C1 segment of cervical spinal cord (tissue), 14 donors: ENCODE measurements at places on chromosomes 12 and 14.
A peak's percentile ranks its signal among the peaks of the same experiment; 100 is the strongest.

- no peak for DNase-seq
Measured at GRCh38 chr12:2268471-2269286, 215.9 kb downstream of the CACNA1C start.

DNA sequence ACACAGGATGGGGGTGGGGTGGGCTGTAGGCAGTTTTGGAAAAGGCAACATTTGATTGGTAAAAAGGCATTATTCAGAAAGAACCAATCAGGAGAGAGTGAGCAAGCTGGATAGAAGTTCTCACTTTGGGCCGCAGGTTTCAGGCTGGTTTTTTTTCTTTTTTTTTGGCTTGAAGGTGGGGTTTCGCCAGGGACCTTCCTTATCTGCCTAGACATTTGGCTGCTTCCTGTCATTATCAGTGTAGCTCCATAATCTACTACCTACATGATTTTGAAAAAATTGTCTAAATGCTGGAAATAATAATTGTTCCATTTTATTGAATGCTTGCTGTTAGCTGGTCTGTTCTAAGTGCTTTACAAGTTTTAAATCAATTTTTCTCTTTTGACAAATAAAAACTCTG is 649.0 kb downstream of the TMTC2 start:
- no peak for DNase-seq

DNA sequence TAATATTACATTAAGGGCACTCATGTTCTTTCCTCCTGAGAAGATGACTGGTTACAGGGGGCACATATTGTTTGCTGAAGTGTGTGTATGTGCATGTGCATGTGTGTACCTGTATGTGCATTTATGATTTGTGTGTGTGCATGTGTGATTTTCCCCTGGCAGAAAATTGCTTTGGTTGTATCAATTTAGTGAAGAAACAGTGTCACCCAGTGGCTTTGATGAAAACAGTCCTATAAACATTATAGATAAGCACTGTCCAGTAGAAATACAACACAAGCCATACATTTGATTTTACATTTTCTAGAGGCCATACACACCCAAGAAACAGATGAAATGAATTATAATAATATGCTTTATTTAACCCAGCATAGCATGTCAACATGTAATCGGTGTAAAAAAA is 8.6 kb downstream of the PDE3A start:
- DNase-seq: no peak

DNA sequence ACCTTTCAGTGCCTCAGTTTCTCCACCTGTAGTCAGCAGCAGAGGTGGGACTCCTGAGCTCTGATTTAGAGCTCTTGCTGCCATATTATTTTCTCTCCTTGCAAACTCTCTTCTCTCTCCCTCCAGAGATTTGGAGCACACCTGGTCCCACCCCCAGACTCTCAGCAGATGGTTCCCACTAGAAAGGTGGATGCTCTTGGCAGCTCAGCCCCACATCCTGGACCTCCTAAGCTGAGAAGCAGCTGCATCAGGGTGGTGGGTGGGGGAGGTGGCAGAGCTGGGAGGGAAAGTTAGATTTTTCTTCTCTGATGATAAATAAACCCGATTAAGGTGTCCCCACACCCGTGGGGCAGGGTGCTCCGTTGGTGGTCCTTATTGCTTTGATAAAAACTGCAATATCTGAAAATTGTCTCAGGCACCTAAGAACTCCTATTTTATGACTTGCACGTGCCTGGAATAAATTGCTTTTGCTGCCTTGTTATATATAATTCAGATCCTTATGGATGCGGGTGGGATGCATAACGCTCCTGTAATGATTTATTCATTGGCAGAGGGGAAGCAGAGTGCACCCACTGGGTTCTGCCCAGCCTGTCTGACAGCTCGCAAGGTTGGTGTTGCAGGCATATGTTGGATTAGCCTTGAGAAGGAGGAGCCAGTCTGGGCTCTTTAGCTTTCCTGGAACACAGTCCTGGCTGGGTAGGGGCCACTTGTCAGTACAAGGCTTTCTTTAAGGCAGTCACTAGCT is 214.2 kb downstream of the SUDS3 start:
- no peak for DNase-seq

DNA sequence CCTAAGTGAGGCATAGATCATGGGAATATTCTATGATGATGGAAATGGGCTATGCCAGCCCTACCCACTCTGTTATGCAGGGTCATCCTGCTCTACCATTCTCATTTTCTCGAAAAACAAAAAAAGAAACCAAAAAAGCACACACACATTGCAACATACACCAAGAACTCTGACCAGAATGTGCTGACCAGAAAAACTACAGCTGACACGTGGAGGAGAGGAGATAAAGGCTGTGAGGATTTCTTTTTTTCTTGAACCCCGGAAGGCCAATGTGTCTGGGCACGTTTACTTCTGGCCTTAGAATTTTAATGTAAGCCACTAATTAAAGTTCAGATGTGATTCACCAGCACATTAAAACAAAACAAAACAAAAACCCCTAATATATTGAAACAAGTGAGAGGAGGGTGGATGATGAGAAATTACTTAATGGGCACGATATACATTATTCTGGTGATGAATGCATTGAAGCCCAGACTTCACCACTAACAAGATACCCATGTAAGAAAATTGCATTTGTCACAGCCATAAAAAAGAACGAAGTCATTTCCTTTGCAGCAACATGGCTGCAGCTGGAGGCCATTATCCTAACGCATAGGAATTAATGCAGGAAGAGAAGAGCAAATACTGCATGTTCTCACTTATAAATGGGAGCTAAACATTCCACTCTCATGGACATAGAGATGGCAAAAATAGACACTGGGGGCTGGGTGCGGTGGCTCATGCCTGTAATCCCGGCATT is 66.3 kb upstream of the PLEKHG3 start:
- no peak for DNase-seq

DNA sequence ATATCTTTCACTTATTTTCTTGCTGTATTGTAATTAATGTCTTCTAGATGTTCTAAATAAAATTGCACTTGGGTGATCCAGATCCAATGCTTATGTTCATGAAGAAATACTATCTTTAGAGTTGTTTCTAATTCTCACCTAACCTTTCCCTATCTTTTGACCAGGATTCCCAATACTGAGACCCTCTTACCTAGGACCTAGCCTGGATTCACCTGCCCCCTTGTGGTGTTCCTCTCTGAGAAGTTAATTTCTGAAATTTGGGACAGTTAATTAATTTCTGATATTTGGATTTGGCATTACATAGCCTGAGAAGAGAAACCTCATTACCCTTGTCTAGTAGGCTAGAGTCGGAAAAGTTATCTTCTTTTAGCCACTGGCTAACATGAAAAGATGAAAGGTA is 29.5 kb downstream of the FOXA1 start:
- no peak for DNase-seq

DNA sequence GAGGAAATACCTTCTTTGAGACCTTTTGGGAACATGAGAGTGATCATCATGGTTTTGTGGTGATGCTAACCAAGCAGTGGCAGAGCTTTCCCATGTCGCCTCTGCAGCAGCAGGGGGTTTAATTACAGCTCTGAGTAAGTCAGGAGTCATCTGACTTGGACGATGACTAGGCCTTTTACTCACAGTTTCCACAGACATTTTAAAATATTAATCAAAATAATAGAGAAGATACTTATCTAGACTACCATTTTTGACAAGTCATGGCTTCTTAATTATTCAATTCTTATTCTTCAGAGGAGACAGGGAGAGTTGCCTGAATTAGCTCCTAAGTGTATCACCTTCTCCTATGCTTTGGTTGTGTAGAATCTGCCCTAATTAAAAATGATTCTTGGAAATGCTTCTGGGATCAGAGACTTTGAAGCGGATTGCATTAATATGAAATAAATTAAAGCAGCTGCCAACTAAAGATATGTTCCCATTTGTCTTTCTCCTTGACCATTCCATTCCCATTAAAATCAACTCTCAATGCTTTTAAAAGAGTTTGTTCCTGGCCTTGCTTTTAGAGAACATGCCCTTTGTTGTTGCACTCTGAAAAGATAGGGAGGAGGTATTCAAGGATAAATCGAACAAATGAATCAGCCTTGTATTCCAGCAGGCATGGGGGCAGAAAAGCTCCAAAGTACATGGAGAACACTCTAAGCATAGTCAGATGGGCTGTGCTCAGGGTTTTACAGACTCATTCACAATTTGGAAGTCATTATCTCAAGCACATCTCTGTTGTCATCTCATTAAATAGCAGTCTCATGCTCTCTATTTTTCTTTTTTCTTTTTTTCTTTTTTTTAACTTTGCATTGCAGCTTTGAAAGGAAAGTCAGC is 7.7 kb upstream of the IFNG-AS1 start:
- no peak for DNase-seq

- no peak for DNase-seq
Measured at GRCh38 chr12:84689638-84690037, 223.0 kb downstream of the SLC6A15 start.

- DNase-seq: no peak
Measured at GRCh38 chr12:92068459-92068858, 77.2 kb downstream of the BTG1 start.

DNA sequence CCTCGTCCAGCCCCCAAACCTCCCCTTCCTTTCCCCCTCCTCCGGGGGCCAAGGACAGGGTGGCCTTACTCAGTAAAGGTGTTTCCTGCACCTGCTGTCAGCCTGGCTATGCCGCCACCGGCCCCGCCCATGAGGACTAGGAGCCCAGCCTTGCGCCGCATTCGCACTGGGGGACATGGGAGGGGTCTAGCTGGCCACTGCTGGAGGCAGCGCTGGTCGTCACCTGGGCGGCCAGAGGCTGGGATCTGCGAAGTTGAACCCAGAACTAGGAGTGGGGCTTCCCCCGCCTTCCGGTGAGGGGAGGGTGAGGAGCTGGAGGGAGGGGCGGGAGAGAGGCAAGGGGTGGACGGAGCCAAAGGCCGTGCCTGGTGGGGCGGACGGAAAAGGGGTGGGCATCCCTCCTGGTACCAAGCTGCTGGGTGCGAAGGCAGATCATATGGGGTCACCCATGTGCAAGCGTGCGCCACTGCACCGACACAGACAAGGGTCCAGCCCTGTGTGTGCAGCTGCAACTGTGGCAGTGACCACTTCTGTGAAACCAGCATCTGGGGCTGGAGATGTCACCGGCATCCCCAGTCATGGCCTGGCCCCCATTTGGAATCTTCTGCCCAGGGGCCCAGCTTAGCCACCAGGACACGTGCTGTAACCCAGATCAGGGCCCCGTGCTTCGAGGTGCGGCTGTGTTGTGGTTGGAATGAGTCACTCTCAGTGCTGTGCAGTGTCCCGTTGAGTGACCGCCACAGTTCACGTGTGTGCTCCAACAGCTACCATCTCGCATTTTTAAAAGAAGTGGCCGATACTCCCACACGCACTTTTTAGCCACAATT is 8.5 kb downstream of the AMN start:
- DNase-seq: no peak

DNA sequence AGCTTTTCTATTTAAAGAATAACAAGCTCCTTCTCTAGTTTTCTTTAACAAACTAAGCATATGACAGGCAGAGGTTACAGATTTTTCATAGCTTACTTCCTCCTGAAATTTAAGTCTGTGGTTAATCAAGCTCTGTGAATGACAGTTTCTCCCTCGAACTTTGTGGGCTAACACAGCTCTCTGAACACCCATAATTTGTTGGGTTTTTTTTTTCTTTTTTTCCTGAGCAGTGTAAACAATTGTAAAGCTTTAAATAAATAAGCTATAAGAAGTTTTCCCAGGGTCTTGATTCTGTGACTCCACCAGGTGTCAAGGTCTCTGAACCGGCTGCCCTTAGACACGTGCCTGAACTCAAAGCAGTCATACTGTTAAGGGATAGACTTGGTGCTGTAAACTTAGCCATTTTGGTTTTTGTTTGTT is 128.1 kb upstream of the AMIGO2 start:
- no peak for DNase-seq

- DNase-seq: no peak
Measured at GRCh38 chr12:123132951-123133619, 17.8 kb downstream of the PITPNM2 start.

GRCh38 chr14:24889843-24890242 is 160.1 kb downstream of the STXBP6 start:
- no peak for DNase-seq

DNA sequence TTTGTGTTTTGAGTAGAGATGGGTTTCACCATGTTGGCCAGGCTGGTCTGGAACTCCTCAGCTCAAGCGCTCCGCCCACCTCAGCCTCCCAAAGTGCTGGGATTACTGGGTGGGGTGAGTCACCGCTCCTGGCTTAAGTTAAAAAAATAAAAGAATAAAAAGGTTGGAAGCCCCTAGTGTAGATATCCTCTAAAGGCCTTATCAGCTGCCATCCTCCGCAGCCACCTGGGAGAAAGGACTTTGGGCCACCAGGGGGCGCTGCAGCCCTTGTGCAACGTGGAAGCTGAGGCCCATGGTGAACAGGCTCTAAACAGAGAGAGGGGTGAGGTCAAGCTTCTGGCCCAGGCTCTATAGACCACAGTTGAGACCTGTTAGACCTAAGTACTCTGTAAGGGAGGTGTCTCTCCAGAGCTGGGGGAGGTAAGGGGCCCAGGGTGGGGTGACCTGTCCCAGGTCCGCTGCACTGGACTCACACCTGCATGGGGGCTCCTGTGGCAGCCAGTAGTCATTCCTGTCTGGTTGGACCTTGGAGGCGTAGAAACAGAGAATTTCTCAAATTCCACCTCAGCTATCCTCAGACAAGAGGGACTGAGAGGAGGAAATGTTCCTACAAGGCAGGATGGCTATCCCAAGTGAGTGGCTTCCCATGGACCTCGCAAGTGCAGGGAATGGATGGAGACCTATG is 14.0 kb upstream of the RACGAP1 start:
- peak; percentile 25 for DNase-seq

GRCh38 chr12:90299121-90299520 is 590.5 kb upstream of the ATP2B1 start:
- DNase-seq: no peak

GRCh38 chr12:88580051-88580871 is at the start of gene KITLG:
Gene KITLG, minus strand, starts transcription at chr12:88580471. Its CDS starts 193 bp downstream, at chr12:88580278.
- no peak for DNase-seq

DNA sequence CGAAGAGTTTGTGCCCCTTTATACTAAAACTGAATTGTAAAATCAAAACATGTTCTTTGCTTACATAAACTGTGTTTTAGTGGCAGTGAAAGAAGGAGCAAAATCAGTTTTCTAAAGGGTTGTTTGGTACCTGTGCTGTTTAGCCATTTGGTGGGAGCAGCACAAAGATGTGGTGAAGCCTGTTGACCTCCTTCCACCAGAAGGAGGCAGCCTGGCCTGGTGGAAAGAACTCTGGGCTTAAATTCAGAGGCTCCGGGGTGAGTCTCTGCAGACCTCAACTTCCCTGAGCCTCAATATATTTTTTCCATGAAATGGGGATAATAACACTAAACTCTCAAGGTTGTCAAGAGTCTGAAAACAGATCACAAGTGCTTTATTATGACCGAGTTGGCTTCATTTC is 502.5 kb downstream of the VRK1 start:
- no peak for DNase-seq

GRCh38 chr14:101151927-101152305 is 248.4 kb upstream of the RTL1 start:
- DNase-seq: no peak

- no peak for DNase-seq
Measured at GRCh38 chr12:107992870-107993451, 136.1 kb upstream of the WSCD2 start.

DNA sequence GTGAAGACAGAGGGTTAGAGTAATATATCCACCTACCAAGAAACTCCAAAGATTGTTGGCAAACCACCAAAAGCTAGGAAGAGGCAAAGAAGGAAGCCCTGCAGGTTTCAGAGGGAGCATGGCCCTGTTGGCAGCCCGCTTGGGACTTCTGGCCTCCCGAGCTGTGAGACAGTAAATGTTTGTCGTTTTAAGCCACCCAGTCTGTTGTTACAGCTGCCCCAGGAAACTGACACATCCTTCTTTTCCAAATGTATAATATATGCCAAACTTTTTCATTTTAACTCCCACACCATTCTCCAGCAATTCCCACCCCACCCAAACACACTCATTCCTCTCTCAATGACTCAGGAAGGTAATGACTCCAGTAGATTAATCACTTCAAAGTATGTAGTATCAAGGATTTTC is 74.0 kb downstream of the RPS29 start:
- DNase-seq: no peak
